LNCaP clone FGC (cell line): ENCODE measurements at places on chromosomes 11 and 22.

- no peak for DNase-seq
These were observed 9.2 kb upstream of the SLC5A12 start for GRCh38 chr11:26731084-26731456.

DNA sequence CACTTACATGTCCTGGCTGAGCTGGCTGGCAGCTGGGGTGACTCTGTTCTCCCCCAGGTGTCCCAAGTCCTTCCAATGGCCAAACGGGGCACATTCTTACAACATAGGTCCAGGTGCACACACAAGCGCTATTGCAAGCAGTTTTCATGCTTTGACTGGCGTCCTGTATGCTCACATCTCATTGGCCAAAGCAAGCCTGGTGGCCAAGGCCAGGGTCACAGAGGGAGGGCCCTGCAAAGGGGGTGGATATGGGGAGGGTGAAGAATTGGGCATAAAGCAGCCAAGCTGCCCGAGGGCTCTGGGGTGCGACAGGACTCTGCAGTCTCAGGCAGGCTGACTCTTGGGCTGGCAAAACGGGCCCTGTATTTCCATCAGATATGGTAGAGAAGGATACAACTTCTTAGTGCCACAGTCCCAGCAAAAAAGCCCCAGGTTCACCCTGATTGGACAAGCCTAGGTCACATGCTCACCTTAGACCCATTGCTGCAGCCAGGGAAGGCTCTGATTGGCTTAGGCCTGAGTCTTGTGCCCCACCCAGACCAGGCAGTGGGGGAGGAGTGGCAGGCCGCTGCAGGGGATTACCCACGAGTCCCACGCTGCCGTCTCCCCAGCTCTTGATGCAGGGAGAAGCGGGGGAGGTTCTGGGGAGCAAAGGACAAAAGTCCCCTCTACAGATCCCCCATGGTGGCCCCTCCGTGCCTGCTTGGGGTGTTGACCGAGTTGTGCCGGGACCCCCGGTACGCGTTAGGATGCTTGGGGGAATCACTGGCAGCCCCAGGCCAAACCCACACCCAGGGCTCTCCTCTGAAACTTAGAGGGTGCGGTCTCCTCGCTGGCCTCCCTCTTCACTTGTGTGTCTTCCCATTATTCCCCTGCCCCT is 110.8 kb downstream of the ARHGAP8 start:
- DNase-seq = no peak

DNA sequence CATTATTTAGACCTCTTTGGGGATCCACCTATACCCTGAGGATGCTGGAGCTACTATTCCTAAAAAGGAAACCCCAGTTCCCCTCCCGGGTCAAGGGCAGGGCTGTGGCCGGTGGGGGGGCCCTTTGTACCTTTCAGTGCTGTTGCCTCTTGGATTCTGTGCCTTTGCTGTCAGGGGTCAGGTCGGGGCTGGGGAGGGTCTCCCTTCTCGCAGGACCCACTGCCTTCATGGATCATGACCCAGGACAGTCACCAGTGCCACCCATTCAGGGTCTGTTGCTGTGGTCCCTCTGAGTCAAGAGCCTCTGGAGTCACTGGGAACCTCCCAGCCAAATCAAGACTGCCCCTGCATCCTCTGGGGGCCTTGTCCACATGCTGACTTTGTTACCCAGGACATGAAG is 78.1 kb upstream of the CCND1 start:
- DNase-seq = no peak

GRCh38 chr22:37020192-37020479 is 594 bp downstream of the MPST start:
- DNase-seq = peak; percentile 21

GRCh38 chr11:134956450-134957210 is 544.6 kb upstream of the B3GAT1 start:
- DNase-seq = no peak

- DNase-seq = no peak
These were observed 134.9 kb downstream of the DBX1 start for GRCh38 chr11:20025332-20025840.

- DNase-seq = no peak
These were observed 190.7 kb upstream of the NCAM1 start for GRCh38 chr11:112770487-112770886.

DNA sequence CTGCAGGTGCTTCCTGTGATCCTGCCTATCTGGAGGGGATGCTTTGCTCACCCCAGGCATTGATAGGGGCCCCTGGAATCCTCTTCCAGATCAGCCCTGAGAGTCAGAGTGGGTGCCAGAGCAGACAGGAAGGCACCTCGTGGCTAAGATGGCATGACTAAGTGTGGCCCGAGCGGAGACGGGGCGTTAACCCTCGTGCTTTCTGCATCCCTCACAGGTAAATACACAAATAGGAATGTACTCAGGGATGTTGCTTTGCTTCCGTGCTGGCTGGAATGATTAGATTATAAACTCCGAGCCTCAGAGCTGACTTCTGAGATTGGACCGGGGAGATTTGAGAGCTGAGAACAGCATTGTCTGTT is 312.7 kb upstream of the B3GAT1 start:
- DNase-seq = no peak

DNA sequence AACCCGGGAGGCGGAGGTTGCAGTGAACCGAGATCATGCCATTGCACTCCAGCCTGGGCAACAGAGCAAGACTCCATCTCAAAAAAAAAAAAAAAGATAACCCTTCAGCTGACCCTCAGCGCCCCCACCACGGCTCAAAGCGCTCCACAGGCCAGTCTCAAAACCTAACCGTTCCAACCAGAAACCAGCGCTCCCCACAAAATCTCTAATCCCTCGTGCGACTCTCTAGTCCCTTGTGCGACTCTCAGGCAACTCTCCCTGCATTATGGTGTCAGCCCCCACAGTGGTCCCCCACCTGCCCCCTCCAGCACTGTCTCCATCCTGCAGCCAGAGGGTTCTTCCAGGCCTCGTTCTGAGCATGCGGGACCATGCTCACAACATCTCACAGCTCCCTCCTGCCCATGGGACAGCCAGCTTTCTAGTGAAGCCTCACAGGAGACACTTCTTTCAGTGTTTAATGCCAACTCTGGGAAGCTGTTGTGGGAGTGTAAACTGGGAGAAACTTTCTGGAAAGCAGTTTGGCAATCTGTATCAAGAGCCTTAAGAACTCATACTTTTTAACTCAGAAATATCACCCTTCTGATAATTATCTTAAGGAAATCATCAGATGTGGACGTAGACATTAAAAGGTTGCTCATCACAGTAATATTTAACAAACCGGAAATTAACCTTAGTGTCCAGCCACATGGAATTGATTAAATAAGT is 4.2 kb upstream of the RASGRP2 start:
- DNase-seq = no peak

GRCh38 chr11:47131136-47131535 is 45.5 kb downstream of the ARFGAP2 start:
- DNase-seq = no peak

DNA sequence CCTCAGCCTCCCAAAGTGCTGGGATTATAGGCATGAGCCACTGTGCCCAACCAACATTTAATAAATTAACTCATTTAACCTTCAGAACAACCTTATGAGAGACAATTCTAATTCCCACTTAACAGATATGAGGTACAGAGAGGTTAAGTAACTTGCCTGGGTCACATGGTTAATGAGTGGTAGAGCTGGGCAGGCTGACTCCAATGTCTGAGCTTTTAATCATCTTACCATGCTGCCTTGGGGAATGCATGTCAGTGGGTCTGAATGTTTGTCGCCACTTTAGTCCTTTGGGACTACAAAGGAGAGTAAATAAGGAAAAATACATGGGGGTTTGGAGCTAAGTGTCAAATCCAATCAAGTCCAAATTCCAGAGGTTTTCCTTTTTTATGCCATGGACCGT is 11.2 kb upstream of the PIK3C2A start:
- no peak for DNase-seq

GRCh38 chr11:46445920-46446771 is 54.6 kb upstream of the CHRM4 start:
- DNase-seq = no peak

GRCh38 chr22:38788021-38788816 is 5.7 kb downstream of the DNAL4 start:
- DNase-seq = no peak

DNA sequence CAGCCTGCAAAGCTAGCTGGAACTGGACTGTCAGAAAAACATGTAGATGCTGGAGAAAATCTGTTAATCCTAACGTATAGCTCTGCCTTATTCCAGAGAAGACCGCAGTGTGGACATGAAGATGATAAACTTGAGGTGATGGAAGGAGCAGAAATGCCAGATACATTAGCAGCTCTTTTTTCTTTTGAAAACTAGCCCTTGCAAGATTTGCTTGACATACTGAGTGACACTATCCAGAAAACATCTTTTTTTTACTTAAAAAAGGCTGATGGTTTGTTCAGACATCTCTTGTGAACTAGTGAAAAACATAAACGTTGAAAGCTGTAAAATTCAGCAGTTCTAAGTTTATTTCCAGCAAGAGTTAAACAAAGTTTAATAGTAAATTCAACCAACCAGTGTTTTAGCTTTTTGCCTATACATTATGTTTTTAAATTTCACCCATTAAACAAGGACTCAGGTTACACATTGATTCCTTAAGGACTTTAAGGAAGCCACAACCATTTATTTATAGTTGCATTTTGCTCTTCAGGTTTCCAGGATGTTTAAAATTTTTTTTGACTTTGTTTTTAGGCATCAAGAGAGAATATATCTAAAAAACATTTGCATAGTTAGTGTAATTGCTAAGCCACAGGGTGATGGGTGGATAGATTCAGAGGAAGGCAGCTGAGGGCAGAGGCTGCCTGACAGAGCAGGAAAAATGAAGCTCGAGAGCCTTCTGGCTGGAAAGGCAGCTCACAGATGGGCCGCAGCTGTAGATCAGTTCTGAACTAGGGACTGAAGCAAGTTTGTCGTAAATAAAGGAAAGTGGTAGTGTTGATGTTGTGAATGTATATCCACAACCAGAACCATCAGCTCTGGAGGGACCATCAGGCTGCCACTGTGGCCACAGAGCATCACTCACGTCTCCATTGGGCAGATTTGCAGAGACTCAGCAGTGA is 9.5 kb downstream of the SNAP29 start:
- DNase-seq = no peak

DNA sequence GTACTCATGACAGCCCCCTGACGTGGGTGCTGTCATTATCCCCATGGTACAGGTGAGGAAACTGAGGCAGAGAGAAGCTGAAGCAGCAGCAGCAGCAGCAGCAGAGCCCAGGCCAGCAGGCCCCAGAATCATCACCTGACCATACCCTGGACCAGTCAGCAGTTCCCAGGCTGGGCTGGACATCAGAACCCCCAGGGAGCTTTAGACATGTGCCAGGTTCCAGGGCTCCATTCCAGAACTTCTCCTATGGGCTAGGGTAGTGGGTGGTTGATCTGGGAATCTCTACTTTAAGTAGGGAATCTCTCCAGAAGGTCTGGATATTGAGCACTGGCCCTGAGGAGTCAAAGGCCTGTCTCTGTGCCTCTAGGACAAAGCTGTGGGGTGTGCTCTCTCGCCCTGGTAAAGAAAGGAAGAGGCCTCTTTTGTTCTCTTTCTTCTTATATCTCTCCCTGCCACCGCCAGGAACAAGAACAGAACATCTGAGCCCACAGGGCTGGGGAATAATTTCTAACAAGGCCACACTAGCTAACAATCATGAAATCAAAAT is 26.6 kb downstream of the MAFF start:
- no peak for DNase-seq

GRCh38 chr22:21589396-21589795 is 21.9 kb downstream of the UBE2L3 start:
- DNase-seq = no peak

DNA sequence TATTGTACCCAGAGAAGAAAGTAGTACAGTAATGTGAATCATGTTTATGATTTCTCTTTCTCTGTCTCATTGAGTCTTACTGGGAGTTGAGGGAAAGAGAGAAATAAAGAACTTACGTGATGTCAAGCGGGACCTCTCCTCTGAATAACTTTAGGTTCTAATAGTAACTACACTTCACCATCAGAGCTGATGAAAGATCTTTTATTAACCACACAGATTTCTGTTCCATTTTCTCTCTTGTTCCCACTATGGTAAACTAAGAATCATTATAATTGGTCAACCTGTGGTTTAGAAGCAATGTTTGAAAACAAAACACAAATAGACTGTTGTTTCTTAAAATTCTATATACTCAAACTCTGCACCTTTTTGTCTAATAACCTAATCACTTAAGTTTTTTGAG is 142.3 kb downstream of the ELP4 start:
- no peak for DNase-seq

DNA sequence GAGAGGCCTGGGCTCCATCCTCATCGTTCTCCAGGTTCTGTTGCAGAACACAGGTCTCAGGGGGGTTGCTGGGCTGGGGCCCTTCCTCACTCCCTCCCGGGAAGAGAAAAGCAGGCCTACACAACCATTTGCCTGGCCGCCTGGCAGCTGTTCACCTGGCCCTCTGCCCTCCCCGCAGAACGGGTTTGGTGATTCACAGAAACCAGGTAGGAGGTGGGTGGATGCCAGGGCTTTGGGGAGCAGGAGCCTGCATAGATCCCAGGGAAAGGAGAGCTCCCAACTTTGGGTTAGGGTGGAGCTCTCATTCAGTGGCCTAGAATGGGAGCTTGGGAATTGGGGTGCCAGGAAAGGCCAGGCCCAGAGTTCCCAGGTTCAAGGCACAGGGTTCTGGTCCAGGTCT is 995 bp downstream of the TMEM134 start:
- DNase-seq = peak; percentile 89

GRCh38 chr11:116239247-116239646 is 533.5 kb downstream of the BUD13 start:
- DNase-seq = no peak

DNA sequence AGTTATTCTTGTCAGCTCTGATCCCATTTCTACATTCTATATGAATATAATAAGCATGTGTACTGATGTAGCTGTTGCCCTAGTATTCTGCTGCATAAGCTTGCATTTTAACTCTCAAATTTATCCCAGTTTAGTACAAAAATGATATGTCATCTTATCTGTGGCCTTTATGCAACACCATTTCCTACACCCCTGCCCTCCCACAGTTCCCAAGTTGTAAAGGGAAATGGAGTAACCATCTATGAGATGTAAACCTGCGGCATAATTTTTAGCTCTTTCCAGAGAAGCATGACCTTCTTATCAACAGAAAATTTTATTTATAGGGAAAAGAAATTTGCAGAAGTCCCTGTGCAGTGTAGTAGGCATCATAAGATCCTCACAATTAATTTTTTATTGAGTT is 18.9 kb upstream of the CARD18 start:
- no peak for DNase-seq

DNA sequence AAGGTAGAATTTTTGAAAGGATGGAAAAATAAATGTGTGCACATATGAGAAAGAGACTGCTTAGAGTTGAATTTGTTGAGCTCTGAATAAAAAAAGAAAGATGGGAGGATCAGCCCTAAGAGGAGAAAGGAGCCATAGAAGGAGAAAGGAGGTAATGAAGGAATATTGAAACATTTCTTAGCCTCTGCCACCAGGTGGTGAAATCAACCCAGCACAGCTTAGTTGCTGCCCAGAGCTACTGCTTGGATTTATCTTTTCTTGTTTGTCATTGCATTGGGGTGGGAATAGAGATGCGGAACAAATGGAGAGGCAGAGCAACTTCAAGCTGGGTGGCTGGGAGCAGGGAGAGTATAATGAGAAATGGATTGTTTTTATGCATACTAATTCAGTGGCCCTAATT is 80.4 kb downstream of the SERGEF start:
- no peak for DNase-seq

GRCh38 chr11:17399236-17399635 is 10.8 kb upstream of the KCNJ11 start:
- no peak for DNase-seq
